ENCODE measurements at places on chromosomes 13 and 19.

DNA sequence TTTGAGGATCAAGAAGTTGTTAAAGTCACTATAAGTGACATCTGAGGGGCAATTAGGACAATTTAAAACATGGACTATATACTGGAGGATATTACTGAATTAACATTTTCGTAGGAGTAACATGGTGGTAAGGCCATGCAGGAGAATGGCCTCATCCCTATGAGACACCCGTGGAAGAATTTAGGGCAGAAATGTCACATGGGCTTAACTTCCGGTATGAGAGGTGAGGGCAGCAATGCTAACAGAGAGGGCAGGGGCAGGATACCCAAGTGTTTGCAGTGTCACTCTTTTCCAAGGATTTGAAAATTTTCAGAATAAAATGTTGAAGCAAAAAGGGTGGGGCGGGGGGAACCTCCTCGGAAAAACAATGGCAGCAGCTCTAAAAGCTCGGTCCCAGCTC lies 23.6 kb downstream of the RANBP3 start:
- no peak for DNase-seq

DNA sequence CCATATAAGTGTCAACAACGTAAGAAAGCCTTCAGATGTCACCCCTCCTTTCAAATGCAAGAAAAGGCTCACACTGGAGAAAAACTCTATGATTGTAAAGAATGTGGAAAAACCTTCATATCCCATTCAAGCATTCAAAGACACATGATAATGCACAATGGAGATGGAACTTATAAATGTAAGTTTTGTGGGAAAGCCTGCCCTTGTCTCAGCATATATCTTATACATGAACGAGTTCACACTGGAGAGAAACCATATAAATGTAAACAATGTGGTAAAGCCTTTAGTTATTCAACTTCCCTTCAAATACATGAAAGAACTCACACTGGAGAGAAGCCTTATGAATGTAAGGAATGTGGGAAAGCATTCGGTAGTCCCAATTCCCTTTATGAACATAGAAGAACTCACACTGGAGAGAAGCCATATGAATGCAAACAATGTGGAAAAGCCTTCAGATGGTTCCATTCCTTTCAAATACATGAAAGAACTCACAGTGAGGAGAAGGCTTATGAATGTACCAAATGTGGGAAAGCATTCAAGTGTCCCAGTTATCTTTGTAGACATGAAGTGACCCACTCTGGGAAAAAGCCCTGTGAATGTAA lies 11.1 kb downstream of the ZNF844 start:
- no peak for DNase-seq

GRCh38 chr19:2428756-2429711 lies 1.6 kb upstream of the TIMM13 start:
- DNase-seq: no peak

GRCh38 chr13:113816254-113816929 lies 47.5 kb downstream of the GAS6 start:
- no peak for DNase-seq

GRCh38 chr13:32745509-32745908 lies 159.3 kb downstream of the PDS5B start:
- no peak for DNase-seq

DNA sequence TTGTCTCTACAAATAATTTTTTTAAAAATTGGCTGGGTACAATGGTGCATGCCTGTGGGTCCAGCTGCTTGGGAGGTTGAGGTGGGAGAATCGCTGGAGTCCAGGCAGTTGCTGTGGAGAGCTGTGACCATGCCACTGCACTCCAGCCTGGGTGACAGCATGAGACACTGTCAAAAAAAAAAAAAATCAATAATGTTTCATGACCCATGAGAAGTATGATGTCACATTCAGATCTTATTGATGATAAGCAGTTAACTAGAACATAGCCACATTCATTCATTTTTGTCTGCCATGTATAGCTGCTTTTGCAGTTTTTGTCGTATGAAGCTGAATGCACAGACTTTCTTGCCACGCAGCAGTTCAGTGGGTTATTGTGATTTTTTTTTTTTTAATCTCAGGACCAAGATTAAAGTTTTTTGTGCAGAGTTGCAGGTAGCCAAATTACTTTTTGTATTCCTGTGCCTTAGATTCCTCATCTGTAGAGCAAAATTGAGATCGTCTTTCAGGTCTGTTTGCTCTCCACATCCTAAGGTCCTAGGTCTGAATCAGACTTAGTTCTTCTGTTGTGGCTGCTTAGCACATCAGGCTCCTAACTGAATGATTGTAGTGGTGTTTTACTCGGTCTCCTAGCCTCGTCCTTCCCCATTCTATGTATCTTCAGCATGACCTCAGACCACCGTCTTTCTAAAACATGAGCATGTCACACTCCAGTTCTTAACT lies 145.2 kb downstream of the GGACT start:
- DNase-seq: no peak

DNA sequence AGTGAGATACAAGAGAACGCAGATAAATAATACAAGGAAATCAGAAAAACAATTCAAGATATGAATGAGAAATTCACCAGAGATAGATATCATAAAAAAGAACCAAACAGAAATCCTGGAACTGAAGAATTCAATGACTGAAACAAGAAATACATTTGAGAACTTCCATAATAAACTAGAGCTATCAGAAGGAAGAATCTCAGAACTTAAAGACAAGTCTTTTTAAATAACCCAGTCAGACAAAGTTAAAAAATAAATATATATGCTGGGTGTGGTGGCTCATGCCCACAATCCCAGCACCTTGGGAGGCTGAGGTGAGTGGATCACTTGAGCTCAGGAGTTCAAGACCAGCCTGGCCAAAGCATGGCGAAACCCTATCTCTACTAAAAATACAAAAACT lies 28.7 kb upstream of the N4BP2L1 start:
- DNase-seq: no peak

DNA sequence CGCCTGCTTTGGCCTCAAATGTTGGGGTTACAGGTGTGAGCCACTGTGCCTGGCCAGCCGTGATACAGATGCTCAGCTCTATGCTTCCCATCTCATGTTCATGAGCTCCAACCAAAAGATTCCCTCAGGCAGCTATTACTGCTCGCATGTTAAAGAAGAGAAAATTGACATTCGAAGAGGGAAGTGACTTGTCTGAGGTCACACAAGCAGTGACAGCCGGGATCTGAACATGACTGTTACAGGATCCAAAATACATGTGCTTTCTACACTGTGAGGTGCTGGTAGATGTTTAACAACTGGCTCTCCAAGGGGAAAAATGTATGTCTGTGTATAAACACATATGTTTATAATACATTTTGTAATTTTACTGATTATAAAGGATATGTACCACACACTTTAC lies 11.3 kb downstream of the FPR1 start:
- no peak for DNase-seq

DNA sequence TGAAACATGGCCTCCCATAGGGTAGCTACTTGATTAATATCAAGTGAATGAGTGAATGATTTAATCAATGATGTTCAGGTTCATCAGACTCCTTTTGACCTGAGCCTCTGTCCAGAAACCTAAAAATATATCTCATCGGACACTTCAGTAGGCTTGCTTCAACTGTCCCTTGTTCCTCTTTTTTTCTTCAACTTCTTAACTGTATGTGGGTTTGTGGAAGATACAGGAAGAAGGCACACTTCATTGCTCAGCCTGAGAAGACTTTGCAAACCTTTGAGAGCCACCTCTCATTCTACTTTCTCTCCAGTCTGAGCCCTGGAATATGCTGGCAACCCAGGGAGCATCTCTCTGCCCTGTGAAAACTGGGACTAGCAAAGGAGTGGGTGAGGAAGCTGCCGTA lies 557.0 kb downstream of the FGF9 start:
- no peak for DNase-seq

- DNase-seq: no peak
Observed at GRCh38 chr13:49353908-49354307, 90.0 kb downstream of the CAB39L start.

DNA sequence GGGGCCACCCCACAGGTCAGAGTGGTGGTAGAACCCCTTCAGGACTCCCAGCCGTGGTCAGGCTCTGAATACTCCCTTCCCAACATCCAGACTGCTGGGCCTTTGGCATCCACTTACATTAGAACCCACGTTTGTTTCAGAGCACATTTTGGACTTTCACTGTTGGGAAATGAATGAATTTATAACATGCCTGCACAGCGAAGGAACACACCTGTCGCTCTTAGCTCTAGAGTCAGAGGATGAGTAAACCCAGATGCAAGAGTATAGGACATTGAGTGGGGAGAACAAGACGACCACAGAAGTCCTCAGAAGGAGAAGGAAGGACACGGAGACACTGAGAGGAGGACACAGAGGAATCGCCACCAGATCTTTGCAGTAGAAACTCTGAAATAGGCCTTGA lies 30.9 kb downstream of the SHISA2 start:
- DNase-seq: no peak

- no peak for DNase-seq
Observed at GRCh38 chr13:25783076-25783475, 268.7 kb downstream of the SHISA2 start.

- DNase-seq: no peak
Observed at GRCh38 chr13:95133498-95133897, 167.8 kb downstream of the ABCC4 start.

All from activated CD4-positive, alpha-beta T cell treated with anti-CD3 and anti-CD28 coated beads, Interleukin-2, amount 50 U/mL, for 1 hour (primary cell).